ENCODE measurements at places on chromosomes 12 and 14. TPM values are rescaled to one million over a fixed set of nuclear protein-coding genes. Genes with fewer than 3 reads are reported as not detected.

Gene GARIN6
- not detected for total RNA-seq

Gene OR4K1
- total RNA-seq, result not detected

Gene CLEC14A
- 0.29 TPM for total RNA-seq

Gene MYH6
- not detected for total RNA-seq

Gene KRT7
- total RNA-seq, result 27.9 TPM

Gene SAMD15
- 6.2 TPM for total RNA-seq

Gene FAM90A1
- not detected for total RNA-seq

Gene LRP1
- total RNA-seq, result 789 TPM

Gene SIX1
- 21.5 TPM for total RNA-seq

Gene REP15
- total RNA-seq, result 3.5 TPM

Gene CELA1
- not detected for total RNA-seq

Gene CFAP251
- total RNA-seq, result 4.3 TPM

Gene JAG2
- 3.3 TPM for total RNA-seq

Gene PAPOLA
- 106 TPM for total RNA-seq

Gene SYCP3
- total RNA-seq, result 0.88 TPM

Gene CLEC4E
- total RNA-seq, result not detected

Gene KRT83
- total RNA-seq, result not detected

Gene PDZRN4
- total RNA-seq, result not detected

Gene ARMH4
- 14.1 TPM for total RNA-seq

Gene PARP11
- total RNA-seq, result 9.4 TPM

Gene NGB
- not detected for total RNA-seq

Gene TEAD4
- total RNA-seq, result 15.2 TPM

Gene STXBP6
- total RNA-seq, result 5.8 TPM

Gene MEG3
- 269 TPM for total RNA-seq

Gene PMEL
- total RNA-seq, result 0.59 TPM

Gene AQP5
- not detected for total RNA-seq

Gene CEBPE
- not detected for total RNA-seq

Gene SERPINA10
- total RNA-seq, result not detected

Gene NR4A1
- 3.3 TPM for total RNA-seq

Gene NRL
- total RNA-seq, result 1.5 TPM

Gene TAS2R19
- total RNA-seq, result 7.6 TPM

Gene NPAS3
- total RNA-seq, result 0.72 TPM

Gene KRT78
- not detected for total RNA-seq

Gene FGF23
- not detected for total RNA-seq

Gene NUP37
- 24.6 TPM for total RNA-seq

Gene RNASE7
- not detected for total RNA-seq

Gene ZNF385A
- 0.88 TPM for total RNA-seq

Gene SLC17A8
- not detected for total RNA-seq

Gene LRP1-AS
- total RNA-seq, result not detected

Gene PIWIL1
- not detected for total RNA-seq

Gene SART3
- total RNA-seq, result 39.8 TPM

All from osteoblast (primary cell).